ENCODE measurements at places on chromosomes 3 and 15. TPM values are rescaled to one million over a fixed set of nuclear protein-coding genes. Genes with fewer than 3 reads are reported as not detected.
A peak's percentile ranks its signal among the peaks of the same experiment; 100 is the strongest.

Gene RHCG
- not detected for total RNA-seq

GRCh38 chr15:39543651-39544050 lies 37.2 kb upstream of the THBS1 start:
- no peak overlapping the region for H3K4me3 ChIP-seq
- no peaks in the 10 kb centered on the region for H3K36me3 ChIP-seq
- no peak for DNase-seq
- no peaks in the 10 kb centered on the region for H3K27me3 ChIP-seq
- no peaks in the 10 kb centered on the region for H3K4me1 ChIP-seq

GRCh38 chr15:60842694-60843093 lies 363.8 kb upstream of the ICE2 start:
- no peak overlapping the region for H3K27ac ChIP-seq
- H3K4me1 ChIP-seq = no peaks in the 10 kb centered on the region
- no peak overlapping the region for H3K4me3 ChIP-seq
- H3K36me3 ChIP-seq = no peaks in the 10 kb centered on the region

- peak; percentile 45 for DNase-seq
- H3K4me3 ChIP-seq = no peak overlapping the region
- H3K4me1 ChIP-seq = peaks cover 33% of the 10 kb centered on the region
- no peaks in the 10 kb centered on the region for H3K36me3 ChIP-seq
These were observed 140.7 kb downstream of the CMSS1 start for GRCh38 chr3:99958222-99958912.

DNA sequence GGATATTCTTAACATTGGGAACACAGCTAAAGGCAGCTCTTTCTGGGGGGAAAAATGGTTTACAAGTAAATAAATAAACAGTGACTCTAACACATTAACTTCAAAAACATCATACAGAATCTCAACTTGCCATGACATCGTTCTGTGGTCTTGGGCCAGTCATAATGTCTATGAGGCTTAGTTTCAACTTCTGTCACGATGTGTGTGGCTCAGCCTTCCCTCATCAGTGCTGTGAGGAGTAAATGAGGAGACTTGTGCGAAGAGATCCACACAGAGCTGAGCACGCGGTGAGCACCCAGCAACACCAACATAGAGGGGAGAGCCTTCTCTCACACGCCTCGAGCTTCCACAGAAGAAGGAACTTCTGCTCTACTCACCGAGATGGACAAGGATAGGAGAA lies 49.0 kb downstream of the DZIP1L start:
- no peaks in the 10 kb centered on the region for H3K27me3 ChIP-seq
- no peak overlapping the region for H3K27ac ChIP-seq
- DNase-seq = no peak
- H3K36me3 ChIP-seq = peaks cover 59% of the 10 kb centered on the region

DNA sequence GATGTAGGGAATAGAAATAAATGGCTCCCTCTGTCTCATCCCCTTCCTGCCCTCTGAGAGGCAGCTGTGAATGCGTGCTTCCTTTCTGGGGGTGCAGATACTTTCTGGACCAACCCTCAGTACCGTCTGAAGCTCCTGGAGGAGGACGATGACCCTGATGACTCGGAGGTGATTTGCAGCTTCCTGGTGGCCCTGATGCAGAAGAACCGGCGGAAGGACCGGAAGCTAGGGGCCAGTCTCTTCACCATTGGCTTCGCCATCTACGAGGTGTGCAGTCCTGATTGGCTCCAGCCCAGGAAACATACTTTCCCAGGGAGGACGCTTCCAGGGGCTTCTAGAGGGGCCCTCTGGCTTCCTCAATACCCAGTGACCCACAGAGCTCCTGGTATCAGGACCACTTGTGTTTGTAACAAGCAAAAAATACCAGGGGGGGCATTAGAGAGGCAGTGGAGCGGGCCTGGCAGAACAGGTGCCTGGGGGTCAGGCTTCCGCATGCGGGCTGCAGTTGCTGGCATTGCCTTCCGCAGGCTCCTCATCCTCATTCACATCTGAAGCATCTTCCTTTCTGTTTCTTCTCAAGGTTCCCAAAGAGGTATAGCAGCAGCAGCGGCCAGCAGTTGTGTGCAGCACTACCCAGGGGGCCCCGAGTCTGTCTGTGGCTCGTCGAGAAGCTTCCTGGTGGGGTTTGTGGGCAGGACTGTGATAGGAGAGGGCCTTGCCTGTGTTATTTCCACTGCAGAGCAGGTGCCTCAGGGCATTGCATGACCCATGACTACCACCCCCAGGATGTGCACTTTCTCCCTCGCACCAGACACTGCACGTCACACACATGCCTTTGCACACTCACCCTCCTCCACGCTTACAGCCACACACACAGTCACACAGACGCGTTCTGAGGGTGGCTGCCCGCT lies 42.5 kb downstream of the CAPN3 start:
- H3K4me3 ChIP-seq = no peak overlapping the region
- no peaks in the 10 kb centered on the region for H3K4me1 ChIP-seq
- no peak overlapping the region for H3K27ac ChIP-seq
- no peak for DNase-seq
- no peaks in the 10 kb centered on the region for H3K27me3 ChIP-seq

GRCh38 chr3:177448987-177449359 lies 251.7 kb upstream of the TBL1XR1 start:
- no peak overlapping the region for H3K4me3 ChIP-seq
- no peaks in the 10 kb centered on the region for H3K27me3 ChIP-seq
- DNase-seq = no peak
- peaks cover 7% of the 10 kb centered on the region for H3K4me1 ChIP-seq
- no peaks in the 10 kb centered on the region for H3K36me3 ChIP-seq

All from osteoblast (primary cell).